H1 (cell line): ENCODE measurements at places on chromosomes 7 and 10.

- no peak for DNase-seq
These were observed 292.8 kb downstream of the SFMBT2 start for GRCh38 chr10:7117806-7118674.

GRCh38 chr10:118868589-118868988 is 113.8 kb upstream of the CACUL1 start:
- DNase-seq = no peak

- DNase-seq = no peak
These were observed 76.4 kb downstream of the FRMD4A start for GRCh38 chr10:14254368-14254767.

DNA sequence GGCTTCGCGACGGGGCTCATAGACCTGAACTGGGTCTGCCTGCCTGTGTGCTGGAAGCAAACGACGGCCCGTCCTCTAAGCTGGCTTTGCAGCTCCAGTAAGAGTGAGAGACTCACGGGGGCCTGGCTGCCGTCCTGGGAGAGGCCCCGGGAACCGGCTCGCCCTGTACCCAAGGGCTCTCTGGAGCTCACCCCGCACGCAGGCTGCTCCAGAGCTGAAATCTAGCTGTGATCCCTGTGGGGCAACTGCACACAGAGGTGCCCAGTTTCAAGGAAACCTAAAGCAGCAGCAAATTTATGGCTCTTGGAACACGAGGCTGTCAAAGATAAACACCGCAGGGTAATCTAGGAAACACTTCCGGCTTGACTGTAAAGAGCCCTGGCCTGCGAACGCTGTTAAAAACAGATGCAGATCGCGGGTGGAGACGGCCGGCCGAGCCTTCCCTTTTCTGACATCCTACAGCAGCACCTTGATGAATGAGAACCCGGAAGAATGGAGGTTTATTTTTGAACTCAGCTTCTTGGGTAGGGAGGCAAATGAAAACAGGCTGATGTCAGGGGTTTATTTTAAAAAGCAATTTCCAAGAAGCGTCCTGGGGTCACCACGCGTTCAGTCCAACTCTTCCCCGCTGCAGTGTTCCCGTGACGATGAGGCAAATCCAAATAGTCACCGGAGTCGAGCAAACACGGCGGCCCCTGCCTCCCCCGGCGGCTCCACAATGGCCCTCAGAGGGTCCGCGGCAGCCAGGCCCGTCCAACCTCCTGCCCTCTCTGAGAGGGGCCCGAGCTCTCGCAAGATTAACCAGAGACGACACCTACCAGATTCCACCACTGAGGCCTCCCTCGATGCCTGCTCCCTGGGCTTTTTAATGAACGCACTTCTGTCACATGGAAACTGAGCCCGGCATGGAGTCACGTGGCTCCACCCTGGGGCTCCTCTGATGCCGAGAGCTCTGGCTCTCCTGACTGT is 29.6 kb downstream of the AMZ1 start:
- DNase-seq = no peak

DNA sequence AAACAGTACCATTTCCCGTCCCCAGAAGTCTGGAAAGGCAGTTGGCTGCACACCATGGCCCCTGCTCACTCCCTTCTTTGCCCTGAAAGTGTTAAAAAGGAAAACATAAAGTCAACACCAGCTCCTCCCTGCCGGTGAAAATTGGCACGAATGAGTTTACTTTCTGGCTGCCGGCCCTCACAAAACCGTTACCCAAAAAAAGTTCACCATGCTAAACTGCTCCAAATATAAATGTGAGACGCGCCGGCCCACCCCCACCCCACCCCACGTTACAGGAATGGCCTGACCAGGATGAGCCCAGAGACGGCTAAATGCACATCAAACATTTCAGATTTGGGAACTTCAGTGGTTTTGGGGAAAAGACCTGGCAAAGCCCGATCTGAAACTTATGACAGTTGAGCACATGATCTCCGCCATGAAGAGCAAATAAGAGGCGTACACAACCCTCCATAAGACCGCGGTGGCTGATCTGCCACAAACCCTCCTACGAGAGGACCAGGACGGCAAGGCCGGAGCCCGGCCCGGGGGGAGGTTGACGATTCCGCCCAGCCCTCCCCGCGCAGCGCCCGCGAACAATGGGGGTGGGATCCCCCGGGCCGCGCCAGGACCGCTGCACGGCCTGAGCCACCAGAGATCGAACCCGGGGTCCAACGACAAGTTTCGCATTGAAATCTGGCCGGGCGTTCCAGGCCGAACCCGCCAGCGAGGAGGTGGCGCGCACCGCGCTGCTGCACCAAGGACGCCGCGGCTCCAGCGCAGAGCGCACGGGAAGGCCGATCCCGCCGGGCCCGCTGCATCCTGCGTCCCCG is 952 bp downstream of the DIP2C start:
- DNase-seq = no peak

GRCh38 chr10:121597504-121598262 is 561 bp downstream of the FGFR2 start:
- DNase-seq = peak; percentile 72

GRCh38 chr7:66326501-66327215 is 121.5 kb downstream of the TPST1 start:
- DNase-seq = no peak

GRCh38 chr10:79479283-79479909 is 32.9 kb upstream of the EIF5AL1 start:
- no peak for DNase-seq

DNA sequence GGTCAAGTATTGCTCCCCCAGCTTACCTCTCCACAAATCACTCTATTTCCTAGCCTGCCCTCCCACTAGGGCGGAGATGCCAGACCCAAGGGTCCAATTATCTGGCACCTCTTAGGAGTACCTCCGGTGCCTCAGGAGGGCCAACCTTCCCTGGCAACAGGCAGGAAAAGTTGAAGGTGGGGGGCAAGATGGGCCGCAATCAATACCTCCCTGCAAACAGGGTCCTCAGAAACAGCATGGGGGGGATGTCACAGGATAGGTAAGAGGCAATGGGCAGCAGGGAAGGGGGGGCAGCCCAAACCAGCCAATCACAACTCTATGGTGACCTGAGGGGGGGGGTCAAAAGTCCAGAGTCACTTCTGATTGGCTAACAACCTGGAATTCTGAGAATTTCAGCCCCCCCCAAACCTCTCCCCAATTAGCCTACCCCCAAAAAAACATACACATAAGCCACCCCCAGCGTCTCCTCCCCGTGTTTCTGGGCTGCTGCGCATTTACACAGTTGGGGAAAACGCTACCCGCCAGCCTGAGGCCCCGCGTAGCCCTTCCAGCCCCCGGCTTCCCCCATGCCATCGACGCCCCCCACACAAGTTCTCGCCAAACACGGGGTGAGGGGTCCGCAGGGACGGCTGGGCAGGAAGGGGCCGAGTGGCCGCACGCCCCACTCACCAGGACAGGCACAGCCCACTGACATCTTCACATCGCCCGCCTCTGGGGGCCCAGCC is 589 bp downstream of the LDB1 start:
- DNase-seq = no peak

- no peak for DNase-seq
These were observed 869.4 kb downstream of the TYW1 start for GRCh38 chr7:67866054-67866453.

GRCh38 chr10:72134785-72135767 is 46.7 kb upstream of the SPOCK2 start:
- no peak for DNase-seq

DNA sequence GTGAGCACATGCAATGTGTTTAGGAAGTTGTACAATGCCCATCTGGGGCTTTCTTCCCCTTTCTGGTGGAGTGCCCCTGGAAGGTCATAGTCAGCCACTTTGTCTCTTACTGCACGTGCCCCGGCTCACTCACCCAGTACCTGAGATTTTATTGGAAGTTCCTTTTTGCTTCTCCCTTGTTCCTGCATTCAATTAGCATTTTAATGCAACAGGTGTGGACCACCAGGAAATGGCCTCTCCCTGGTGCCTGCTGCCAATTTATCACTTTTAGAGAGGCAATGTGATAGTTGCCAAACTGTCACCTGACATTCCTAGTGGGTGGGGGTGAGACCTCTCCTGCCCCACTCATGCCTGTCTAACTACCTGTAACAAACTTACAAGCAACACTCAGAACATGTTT is 293.4 kb upstream of the DKK1 start:
- no peak for DNase-seq

GRCh38 chr7:138608275-138608674 is 92.9 kb downstream of the SVOPL start:
- no peak for DNase-seq

DNA sequence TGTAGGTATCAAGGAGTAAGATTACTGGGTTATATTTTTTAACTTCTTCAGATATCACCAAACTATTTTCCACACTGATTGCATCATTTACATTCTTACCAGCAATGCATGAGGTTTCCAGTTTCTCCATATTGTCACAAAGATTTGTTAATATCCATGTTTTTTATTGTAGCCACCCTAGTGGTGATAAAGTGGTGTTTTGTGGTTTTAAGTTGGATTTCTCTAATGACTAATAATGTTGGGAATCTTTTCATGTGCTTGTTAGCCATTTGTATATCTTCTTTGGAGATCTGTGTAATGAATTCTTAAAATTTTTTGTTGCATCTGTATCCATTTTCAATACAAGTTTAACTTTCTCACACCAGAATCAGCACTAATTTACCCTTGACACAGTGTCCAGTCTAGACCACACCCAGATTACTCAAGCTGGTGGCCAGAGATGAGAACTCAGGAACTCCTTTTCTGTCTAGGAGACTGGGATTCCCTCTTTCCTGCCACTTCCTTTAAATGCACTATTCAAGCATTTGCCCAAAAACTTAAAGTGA is 67.0 kb upstream of the PLXDC2 start:
- DNase-seq = no peak

- no peak for DNase-seq
These were observed 947 bp downstream of the ABHD11 start for GRCh38 chr7:73737491-73738219.

DNA sequence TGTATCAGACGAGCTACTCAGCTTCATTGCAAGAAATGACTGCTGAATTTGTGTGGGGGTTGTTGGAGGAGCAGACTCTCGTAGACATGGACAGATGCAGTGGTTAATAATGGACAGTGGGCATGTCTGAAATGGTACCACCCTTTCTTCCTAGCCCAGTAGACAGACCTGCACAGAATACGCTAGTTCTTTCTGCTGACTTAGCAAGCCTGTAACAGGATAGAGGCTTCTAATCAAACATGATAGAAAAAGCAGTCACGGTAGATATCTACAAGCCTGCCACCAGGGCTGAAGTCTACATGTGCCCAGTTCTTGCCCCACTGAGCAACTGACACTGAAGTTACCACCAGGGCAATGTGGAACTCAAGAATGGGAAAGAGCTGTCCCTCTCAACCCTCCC is 188.0 kb downstream of the FANK1 start:
- no peak for DNase-seq

GRCh38 chr7:101953248-101953819 is 135.9 kb downstream of the CUX1 start:
- no peak for DNase-seq
